ENCODE measurements at places on chromosomes 4 and X.

- DNase-seq: peak; percentile 62
Measured at GRCh38 chr4:174398728-174399127, 115.0 kb downstream of the CEP44 start.

- DNase-seq: peak; percentile 54
Measured at GRCh38 chrX:68945603-68946228, 116.9 kb downstream of the EFNB1 start.

- no peak for DNase-seq
Measured at GRCh38 chrX:125202591-125203248, 117.0 kb upstream of the TEX13C start.

DNA sequence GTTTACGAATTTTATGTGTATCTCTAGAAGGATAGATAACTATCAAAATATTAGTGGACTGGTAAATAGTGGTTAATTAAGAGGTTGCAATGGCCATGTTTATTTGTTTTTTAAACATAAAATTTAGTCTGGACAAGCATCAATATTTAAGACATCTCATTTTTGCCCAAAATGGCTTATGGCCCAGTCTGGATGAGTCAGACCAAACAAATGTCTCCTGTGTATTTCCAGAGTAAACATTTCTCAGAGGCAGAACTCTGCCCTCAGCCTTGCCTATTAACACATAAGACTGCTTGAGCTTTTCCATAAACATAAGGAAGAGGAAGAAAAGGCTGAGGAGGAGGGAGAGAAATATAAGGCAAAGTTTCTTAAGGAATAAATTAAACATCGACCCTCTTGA, 277.1 kb upstream of the DIAPH2 start:
- peak; percentile 45 for DNase-seq

DNA sequence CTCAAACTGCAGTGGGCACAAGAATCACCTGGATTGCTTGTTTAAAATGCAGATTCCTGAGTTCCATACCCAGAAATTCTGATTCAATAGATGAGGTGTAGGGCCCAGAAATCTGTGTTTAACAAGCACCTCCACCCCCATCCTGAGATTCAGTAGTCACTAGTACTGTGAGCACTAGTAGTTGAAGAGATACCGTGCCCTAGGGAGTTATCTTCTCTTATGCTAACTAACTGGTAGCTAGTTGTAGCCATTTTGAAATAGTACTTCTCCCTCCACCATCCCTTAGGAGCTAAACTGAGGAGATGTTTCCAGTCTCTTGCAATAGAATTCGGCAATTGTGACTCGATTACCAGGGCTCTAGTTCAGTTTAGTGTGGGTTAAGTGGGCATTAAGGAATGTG, 18.4 kb downstream of the KLHL34 start:
- no peak for DNase-seq

- no peak for DNase-seq
Measured at GRCh38 chr4:2092669-2093053, 33.5 kb downstream of the NAT8L start.
